ENCODE measurements at places on chromosomes 11 and 22. TPM values are rescaled to one million over a fixed set of nuclear protein-coding genes. Genes with fewer than 3 reads are reported as not detected.

The TRIM22 gene
- 31.1 TPM for total RNA-seq

The OR4A16 gene
- not detected for total RNA-seq

DNA sequence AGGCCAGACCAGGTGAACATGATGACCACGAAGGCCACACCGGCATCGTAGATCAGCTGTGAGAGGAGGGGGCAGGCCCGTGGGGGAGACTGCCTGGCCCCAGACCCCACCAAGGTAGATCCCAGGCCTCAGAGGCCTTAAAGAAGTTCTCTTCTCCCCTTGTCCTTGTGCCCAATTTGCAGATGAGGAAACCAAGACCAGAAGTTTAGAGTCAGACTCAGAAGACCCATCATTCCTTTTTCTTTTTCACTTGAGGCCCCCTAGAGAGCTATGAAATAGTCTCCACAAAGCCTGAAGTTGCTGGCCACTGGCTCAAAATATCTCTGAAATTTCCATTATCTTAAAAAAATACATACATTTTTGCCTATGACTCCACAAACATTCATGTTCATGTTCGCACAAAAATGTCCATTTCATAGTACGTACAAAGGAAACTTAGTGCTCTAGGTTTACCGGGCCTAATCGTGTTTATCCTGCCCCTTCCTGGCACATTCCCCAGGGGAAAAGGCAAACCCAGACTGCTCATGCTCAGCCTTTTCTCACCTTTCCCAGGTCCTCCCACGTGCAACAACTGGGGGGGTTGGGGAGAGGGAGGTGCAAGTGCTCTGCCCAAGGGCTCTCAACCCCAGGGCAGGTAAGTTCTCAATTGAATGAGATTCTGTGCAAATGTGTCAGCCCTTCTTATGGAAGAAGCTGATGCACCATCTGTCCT, 19.2 kb downstream of the SLC43A1 start:
- H3K4me3 ChIP-seq, result no peak overlapping the region
- no peak overlapping the region for H3K27ac ChIP-seq
- peaks cover 26% of the 10 kb centered on the region for H3K4me1 ChIP-seq
- H3K36me3 ChIP-seq, result peaks cover 5% of the 10 kb centered on the region

DNA sequence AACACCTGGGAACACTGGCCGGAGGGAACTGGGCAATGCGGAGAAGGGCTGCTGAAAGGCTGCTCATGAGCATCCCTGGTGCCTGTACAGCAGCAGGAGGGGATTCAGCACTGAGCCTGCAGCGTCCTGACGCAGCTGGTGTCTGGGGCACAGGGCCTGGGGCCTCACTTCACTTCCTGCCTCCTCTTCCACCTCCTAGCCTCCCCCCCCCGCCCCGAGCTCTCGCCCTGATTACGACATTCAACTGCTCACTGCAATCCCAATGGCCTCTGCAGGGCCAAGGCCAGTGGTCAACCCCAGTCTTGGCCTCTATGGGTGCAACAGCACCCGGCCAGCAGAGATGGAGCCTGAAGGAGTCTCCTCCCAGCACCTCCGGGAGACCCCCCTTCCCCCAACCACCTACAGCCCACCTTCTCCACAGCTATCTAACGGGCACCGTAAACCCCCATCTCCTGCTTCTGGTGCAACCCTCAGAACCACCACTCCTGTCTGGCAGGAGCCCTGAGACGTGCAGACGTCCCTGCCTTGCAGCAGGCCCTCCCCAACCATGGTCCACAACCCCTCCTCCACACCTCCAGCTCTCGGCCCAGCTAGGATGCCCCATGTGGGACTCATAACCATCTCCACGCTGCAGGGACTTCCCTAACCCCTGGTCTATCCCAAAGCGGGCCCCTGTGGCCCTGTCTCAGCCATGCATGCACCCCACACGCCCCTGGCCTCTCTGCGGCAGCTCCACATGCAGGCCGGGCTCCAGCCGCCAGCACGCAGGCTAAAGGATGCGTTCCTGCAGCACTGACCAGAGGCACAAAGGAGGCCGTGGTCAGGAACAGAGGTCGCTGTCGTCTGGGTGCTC, 38.2 kb downstream of the BRD1 start:
- H3K4me1 ChIP-seq, result peaks cover 92% of the 10 kb centered on the region
- H3K36me3 ChIP-seq, result peaks cover 82% of the 10 kb centered on the region
- no peak for DNase-seq

The MMP11 gene
- 4.6 TPM for total RNA-seq

The APOBEC3F gene
- total RNA-seq, result 4.4 TPM

DNA sequence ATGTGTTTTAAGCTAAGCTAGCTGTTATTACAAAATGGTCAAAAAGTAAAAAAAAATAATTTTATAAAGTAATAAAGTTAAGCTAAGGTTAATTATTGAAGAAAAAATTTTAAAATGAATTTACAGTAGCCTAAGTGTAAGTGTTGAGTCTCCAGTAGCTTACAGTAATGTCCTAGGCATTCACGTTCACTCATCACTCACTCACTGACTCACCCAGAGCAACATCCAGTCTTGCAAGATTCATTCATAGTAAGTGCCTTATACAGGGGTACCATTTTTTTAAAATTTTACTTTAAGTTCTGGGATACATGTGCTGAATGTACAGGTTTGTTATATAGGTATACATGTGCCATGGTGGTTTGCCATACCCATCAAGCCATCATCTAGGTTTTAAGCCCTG, 11.6 kb upstream of the OOSP4B start:
- H3K36me3 ChIP-seq, result no peaks in the 10 kb centered on the region
- no peak overlapping the region for H3K4me3 ChIP-seq
- no peaks in the 10 kb centered on the region for H3K27me3 ChIP-seq
- no peak overlapping the region for H3K27ac ChIP-seq

DNA sequence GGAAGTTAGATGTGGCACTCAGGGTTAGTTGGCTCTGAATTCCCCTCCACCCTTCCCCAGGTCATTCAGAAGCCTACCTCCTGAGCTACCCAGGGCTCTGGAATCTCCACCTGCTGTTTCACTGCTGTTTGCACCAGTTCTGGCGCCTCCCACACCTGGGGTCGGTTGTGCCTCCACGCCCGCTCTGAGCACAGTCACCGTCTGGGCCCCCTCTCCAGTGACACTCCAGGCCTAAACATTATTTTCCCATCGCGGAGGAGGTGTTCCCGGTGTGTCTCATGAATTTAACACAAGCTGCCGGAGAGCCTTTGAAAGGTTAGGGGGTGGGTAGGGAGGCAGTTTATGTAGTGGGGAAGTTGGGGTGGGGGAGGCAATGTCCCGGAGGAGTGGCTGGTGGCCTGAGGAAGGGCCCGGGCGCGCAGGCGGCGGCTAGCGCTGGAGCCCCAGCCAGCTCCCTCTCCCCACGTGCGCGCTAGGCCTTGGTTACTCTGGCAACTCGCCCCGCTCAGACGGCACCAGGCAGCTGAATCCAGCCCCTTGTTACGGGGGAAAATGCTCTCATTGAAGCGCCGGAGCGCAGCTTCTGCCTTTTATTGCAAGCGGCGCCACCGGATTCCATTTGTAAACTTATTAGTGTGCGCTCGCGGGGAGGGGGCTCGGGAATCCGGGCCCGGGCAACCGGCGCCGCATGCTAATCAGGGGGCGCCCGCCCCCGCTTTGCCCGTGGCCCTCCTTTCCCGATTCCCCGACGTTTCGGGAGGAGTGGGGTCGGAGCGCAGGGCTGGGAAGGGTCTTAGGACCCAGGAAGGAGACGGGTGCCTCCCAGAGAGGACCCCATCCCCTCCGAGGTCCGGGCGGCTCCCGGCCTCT, 52.4 kb downstream of the GRIK4 start:
- no peak for DNase-seq
- H3K4me1 ChIP-seq, result peaks cover 22% of the 10 kb centered on the region
- H3K36me3 ChIP-seq, result no peaks in the 10 kb centered on the region
- H3K27me3 ChIP-seq, result peaks cover 18% of the 10 kb centered on the region
- peak overlapping the region; percentile 52 for H3K4me3 ChIP-seq

The NRIP3 gene
- total RNA-seq, result 2.1 TPM

DNA sequence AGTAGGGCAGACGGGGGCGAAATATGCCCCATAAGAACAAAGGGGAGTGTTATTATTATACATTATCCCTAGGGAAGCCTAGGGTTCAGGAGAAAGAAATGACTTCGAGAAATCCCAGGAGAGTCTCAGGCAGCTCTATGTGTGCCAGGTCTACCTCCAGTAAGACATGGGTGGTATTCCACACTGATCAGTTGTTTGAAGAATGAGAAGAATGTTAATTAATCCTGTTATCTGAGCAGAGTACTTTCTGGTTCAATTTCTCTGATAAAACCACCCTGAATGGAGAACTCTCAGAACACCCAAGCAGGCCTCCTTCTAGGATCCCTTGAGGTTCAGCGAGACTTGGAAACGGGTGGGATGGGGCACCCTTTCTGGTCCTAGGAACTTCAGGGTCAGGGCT, 46.2 kb downstream of the PRR5L start:
- H3K27me3 ChIP-seq, result no peaks in the 10 kb centered on the region
- no peaks in the 10 kb centered on the region for H3K4me1 ChIP-seq
- no peak overlapping the region for H3K4me3 ChIP-seq
- H3K36me3 ChIP-seq, result no peaks in the 10 kb centered on the region
- DNase-seq, result no peak
- no peak overlapping the region for H3K27ac ChIP-seq

The PLA2G3 gene
- not detected for total RNA-seq

- DNase-seq, result peak; percentile 95
- peaks cover 13% of the 10 kb centered on the region for H3K36me3 ChIP-seq
- peak overlapping the region; percentile 78 for H3K27ac ChIP-seq
- H3K27me3 ChIP-seq, result no peaks in the 10 kb centered on the region
These were observed 29.8 kb downstream of the ADAMTS15 start for GRCh38 chr11:130478204-130478701.

- H3K4me1 ChIP-seq, result peaks cover 8% of the 10 kb centered on the region
- H3K27ac ChIP-seq, result no peak overlapping the region
- DNase-seq, result no peak
- H3K4me3 ChIP-seq, result no peak overlapping the region
- H3K27me3 ChIP-seq, result no peaks in the 10 kb centered on the region
- H3K36me3 ChIP-seq, result no peaks in the 10 kb centered on the region
These were observed 27.6 kb downstream of the PKNOX2 start for GRCh38 chr11:125192183-125192582.

The UBQLNL gene
- total RNA-seq, result 0.19 TPM

The ZNF70 gene
- total RNA-seq, result 3.1 TPM

GRCh38 chr11:4480577-4481239, 1.7 kb upstream of the OR52K1 start:
- H3K36me3 ChIP-seq, result no peaks in the 10 kb centered on the region
- no peaks in the 10 kb centered on the region for H3K27me3 ChIP-seq
- no peak overlapping the region for H3K4me3 ChIP-seq
- no peaks in the 10 kb centered on the region for H3K4me1 ChIP-seq
- no peak for DNase-seq
- H3K27ac ChIP-seq, result no peak overlapping the region

DNA sequence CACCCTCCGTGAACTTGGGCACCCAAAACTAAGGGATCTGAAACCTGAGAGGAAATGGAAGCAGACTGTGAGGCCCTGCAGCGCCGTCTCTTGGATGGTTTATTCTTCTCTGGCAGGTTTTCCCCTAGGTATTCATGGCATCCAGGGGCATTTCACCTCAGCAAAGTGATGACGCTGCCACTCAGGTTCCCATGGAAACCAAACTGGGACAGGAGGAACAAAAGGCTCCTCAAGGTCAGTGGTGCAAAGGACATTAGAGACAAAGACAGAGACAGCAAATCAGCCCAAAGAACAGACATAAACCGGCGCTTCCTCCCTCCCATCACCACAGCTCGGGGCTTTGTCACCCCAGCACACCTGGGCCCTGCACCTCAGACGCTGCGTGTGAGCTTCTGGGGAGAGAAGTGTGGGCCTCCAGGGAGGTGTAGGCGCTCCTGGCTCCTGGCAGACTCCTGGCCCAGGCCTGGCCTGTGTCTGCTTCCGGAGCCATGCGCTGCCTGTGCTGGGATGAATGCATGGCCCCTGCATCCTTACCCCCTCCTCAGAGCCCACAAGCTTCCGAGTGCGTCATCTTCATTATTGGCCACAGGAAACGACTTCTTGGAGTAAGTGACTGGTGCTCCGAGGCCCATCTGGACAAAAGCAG, 5.9 kb downstream of the TP53AIP1 start:
- DNase-seq, result no peak
- H3K27me3 ChIP-seq, result no peaks in the 10 kb centered on the region
- H3K27ac ChIP-seq, result no peak overlapping the region
- no peaks in the 10 kb centered on the region for H3K36me3 ChIP-seq
- H3K4me3 ChIP-seq, result no peak overlapping the region

DNA sequence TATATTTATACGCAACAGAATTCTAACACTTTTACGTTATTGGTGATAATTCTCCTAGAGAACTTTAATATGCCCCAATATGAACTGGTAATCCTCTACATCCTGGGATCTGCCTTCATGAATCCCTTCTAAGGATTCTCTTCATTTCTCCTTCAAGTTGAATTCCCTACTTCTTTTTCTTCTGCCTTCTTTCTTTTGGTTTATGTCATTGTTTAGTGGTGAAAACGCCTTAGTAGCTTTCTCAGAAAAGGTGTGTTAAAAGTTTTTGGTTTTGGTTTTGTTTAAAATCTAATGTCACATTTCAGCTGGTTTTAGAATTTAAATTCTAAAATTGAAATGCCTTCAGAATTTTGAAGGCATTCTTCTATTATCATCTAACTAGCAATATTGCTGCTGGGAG, 17.7 kb upstream of the RTL6 start:
- H3K4me1 ChIP-seq, result no peaks in the 10 kb centered on the region
- H3K4me3 ChIP-seq, result no peak overlapping the region
- DNase-seq, result no peak

The APOL5 gene
- total RNA-seq, result not detected

The MOGAT2 gene
- not detected for total RNA-seq

- H3K27ac ChIP-seq, result no peak overlapping the region
- no peak overlapping the region for H3K4me3 ChIP-seq
- H3K4me1 ChIP-seq, result peaks cover 46% of the 10 kb centered on the region
- no peak for DNase-seq
- H3K27me3 ChIP-seq, result no peaks in the 10 kb centered on the region
- no peaks in the 10 kb centered on the region for H3K36me3 ChIP-seq
These were observed 179.2 kb upstream of the MTMR2 start for GRCh38 chr11:96103102-96103501.

The GALNT18 gene
- 41.3 TPM for total RNA-seq

DNA sequence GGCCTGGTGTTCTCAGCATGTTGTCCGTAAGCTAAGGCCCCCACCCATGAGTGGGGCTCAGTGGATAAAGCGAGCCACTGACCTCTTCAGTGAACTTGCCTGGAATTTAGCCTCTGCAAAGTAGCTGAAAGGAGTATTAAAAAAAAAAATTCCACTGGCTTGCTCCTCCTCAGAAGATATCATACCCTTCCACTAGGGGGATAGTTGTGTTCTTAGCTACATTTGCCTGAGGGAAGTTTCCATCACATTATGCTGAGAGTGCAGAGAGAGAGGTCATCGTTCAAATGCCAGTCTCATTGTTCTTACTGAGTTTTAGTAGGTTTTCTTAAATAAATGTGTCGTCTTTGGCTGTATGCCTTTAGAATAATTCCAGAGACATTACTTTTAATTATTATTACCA, 879.7 kb downstream of the JRKL start:
- H3K4me1 ChIP-seq, result no peaks in the 10 kb centered on the region
- H3K36me3 ChIP-seq, result no peaks in the 10 kb centered on the region
- H3K4me3 ChIP-seq, result no peak overlapping the region
- no peaks in the 10 kb centered on the region for H3K27me3 ChIP-seq
- no peak overlapping the region for H3K27ac ChIP-seq

Data from esophagus muscularis mucosa (tissue), 4 donors.